NCI-H226 (cell line): ENCODE measurements at places on chromosomes 13 and 19.

- no peak for DNase-seq
Observed at GRCh38 chr19:30481823-30482222, 109.6 kb downstream of the ZNF536 start.

DNA sequence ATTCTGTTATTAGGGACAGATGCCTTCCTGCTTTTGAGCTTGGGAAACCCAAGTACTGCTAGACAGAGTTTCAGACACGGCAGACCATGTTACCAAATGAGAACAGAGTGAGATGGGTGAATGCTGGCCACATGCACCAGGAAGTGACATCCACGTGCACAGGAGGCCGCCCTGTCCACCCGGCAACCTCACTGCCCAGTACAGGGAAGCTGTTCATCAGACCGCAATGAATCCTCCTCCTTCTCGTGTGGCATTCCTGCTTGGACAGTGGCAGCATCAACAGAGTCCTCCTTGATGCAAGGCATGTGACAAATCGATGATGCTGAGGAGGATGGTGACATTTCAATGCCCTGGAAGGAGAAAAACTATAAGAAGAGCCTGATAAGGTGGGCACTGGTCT is 191.0 kb upstream of the SOX1 start:
- DNase-seq, result no peak

DNA sequence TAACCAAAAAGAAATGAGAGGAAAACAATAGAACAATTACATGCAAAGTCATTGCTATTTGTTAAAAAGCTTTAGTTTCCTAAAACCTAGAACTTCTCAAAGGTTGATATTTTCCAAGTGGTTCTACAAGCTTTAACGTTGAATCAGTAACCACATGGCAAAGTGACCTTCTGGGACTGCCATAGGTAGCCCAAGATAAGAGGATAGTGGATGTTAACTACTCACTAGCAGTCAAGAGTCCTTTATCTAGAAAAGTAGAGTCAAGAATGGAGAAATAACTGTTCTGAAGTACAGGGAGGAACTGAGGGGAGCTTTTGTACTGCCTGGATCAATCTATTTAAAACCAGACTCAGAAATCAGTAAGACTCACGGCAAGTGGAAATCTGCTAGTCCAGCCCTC is 9.9 kb upstream of the SLC46A3 start:
- DNase-seq, result no peak

GRCh38 chr19:11453468-11454341 is 18.3 kb downstream of the PRKCSH start:
- DNase-seq, result no peak

DNA sequence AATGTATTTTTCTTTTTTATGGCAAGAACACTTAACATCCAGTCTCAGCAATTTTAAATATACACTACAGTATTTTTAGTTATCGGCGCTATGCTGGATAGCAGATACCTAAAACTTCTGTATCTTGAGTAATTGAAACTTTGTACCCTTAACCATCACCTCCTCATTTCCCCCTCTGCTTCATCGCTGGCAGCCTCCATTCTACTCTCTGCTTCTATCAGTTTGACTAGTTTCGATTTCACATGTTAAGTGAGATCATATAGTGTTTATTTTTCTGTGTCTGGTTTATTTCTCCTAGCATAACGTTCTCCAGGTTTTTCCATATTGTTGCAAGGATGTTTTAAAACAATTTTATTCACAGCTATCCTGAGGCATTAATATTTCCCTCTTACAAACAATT is 340.8 kb upstream of the SLC10A2 start:
- no peak for DNase-seq

DNA sequence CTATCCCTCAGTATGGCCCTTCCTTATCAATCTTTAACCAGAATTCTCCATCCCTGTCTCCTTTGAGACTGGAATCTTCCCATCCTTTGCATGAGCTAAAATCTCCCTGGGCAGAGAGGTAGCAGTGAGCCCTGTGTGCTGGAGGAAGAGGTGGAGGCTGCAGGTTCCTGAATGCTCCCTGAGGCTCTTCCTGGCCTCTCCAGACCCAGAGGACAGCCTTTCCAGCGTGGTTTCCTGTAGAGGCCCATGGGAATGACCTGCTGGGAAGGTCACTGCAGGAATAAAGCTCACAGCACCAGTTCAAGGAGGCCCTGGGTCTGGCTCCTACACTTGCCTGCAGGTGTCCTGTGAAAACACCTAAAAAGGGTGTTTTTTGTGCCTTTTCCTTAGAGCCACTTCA is 4.6 kb downstream of the OR10H2 start:
- DNase-seq, result no peak

DNA sequence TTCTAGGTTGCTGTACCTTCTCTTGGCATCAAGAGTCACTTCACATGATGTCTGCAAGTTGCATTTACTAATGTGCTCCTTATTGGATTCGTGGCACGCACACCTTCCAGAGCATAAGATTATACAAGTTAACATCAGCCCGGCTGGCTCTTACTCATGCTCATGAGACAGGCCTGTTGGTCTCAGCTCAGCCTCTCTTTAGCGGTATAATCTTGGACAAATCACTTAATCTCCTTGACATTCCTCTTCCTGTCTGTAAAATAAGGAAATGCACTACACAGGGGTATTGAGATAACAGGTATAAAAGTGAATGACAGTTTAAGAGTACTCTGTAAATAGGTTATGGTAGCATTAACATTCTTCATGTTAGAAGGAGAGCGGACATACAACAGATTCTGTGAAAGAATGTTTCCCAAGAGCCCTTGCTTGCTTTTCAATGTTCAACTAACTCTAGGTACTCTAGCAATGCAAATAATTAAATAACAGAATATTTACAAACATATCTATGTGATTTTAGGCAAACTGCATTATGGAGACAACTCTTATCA is 181.1 kb downstream of the FGF14 start:
- DNase-seq, result no peak

DNA sequence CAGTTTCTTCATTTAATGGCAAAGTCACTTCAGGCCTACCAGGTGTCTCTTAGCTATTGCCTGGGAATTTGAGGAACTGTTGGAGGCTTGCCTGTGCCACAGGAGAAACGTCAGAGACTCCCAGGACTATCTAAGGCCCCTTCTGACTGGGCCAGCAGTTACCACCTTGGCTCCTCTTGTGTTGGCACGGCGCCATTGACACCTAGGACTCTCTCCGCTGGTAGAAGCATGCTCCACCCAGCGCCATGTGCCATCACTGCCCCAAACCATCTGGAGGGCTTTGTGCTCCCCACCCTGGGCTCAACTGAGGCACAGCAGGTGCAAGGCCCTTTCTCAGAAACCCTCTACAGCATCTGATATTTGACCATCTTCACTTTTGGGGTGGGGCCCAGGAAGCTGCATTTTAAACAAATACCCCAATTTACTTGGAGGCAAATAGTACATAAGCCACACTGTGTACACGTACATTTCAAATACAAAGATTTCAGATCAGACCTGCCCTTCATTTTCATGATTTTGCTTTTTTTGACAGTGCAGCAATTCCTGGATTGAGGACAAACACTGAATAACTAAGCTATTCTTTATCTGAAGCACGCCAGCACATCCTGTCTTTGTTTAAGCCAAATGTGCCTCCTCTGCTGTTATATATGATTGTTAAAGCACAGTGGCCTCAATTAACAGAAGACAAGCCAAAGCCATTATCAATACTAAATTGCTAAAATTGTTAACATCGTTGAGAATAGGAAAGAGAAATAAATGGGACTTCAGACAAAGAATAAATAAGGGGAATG is 59.9 kb upstream of the TPP2 start:
- no peak for DNase-seq

DNA sequence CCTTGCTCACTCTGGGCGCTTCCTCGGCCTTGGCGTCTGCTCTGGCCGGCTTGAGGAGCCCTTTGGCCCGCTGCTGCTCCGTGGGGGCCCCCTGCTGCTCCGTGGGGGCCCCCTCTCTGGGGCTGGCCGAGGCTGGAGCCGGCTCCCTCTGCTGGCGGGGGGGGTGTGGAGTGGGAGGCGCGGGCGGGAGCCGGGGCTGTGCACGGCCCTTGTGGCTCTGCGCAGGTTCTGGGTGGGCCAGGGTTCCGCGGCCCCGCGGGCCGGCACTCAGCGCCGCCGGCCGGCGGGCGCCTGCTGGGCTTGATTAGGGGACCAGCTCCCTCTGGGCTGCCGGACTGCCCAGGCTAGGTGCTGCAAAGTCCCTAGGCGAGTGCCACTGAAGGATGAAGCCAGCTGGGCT is 436.2 kb downstream of the SLITRK6 start:
- DNase-seq, result no peak
